ENCODE measurements at places on chromosomes 12 and 14.

DNA sequence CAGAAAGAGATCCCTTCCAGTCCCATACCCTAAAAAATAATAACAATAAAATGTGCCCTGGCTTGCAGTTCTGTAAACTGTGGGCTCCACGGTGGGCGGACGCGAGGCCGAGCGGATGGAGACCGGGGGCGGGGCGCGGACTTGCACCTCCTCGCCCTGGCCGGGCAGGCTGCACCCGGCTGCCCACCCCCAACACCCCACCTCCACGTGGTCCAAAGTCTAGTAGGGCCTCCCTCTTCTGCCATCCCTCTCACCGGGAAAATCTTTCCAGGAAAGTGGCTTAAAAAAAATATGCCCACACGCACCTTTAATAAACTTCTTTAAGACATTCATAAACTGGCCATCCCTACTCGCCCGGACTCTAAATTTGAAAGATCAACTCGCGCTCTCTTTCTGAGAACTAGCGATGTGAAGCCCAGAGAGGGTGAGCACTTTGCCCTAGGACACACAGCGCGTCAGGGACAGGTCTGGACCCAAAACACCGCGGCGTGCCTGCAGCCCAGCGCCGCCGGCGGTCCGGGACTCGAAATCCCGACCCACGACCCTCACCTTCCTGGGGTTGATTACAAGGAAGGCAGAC, 1.9 kb upstream of the BCL11B start:
- no peak for DNase-seq

DNA sequence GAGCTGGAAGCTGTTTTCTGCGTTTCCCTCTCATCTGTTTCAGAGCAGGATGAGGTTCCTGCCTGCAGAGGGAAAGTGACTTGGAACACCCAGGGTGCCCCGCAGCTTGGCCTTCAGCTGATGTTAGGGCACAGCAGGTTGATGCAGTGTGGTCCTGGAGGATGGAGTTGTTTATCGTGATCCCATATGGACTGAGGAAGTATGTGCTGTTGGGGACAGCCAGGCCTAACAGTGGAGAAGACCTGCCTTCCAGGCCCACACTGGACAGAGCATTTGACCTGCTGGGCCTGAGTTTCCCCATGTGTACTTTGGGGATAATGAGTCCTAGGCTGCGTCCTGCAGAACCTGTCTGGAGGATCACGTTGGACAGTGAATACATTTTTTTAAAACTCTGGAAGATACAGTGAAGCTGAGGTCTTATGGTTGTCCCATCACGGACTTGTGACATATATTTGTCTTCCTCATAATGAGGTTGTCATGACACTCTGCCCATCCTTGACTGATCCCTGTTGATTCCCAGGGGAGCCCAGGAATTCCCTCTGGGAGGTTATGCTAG, 12.8 kb downstream of the SERPINA1 start:
- DNase-seq, result no peak

DNA sequence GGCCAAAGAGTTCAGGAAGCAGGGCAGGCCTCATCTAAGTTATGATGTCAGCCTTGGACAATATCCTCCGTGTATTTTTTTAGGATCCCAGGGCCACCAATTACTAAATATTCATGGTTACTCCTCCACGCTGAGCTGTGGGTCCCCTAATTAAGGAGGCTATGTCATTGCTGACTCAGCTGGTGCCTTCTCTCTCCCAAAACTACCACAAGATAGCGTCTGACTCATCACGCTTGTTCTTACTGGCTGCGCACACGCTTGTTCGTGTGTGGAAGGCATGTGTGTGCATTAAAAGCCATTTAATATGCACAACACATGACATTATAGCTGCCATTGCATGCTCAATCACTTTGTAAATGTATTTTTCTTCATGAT, 78.3 kb downstream of the GSC start:
- DNase-seq, result peak; percentile 55

DNA sequence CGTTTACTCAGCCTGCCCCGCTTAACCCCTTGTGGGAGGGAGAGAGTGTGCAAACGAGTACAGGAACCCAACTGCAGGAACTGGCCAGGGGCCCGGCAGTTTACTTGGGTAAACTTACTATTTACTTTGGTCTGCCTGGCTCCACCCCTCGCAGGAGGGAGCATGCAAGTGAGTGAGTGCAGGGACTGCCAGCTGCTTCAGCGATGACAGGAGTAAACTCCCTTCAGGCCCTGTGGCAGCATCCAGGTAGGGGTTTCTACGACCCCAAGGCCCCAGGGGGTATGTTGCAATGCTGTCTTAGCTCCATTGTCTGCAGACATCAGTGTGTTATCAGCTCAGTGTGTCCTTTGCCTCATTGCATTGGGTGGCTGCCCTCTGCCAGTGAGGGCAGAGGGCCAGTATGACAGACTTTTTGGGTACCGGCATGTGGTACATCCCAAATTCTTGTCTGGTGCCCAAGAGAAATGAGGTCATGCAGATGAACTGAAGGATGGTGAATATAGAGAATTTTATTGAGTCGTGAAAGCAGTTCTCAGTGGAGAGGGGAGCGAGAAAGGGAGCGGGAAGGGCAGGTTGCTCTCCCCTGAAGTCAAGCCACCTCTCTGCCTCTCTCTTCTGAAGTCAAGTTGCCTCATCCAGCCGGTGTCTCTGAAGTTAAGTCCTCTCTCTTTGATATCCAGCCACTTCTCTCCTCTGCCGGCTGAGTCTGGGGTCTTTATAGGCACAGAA, 181.8 kb downstream of the FUT8 start:
- DNase-seq, result no peak

GRCh38 chr12:52416795-52417194, 10.7 kb upstream of the KRT82 start:
- DNase-seq, result no peak

DNA sequence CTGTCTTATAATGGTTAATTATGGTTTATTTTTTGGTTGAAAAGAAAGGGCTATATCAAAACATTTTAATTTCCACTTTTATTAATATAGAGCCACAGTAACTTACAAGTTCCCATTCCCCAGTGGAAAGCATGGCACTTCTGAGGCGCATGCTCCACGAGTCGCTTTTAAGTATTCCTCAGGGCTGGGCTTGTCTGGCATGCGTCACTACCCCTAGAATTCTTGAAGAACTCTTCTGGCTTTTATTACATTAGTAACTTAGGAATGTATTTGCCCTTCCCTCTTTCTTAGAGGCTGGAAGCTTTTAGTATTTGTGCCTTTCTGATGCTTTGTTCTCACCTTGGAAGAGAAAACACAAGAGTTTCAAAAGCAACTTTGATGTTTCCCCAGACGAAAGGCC, 81.1 kb downstream of the ESR2 start:
- DNase-seq, result peak; percentile 25

- DNase-seq, result peak; percentile 74
Measured at GRCh38 chr12:113245695-113246477, 24.6 kb downstream of the TPCN1 start.

DNA sequence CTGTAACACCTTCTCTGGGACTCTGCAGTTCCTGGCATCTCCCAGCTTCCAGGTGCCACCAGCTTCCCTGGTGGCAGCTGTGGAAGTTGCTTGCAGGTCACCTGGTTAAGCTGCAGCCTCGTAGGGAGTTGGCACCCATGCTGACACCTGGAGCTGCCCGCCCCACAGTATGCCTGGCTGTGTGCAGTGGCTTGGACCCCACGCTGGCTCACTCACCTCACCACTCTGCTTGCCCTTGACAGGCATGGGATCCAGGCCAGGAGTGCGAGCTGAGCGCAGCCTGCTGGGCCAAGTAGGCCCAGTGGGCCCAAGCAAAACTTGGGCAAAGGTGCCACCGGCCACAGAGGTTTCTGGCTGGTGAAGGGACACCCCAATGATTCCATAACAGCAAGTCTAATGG, 48.5 kb downstream of the EGLN3 start:
- DNase-seq, result no peak

- peak; percentile 70 for DNase-seq
Measured at GRCh38 chr12:88552610-88553079, 27.6 kb downstream of the KITLG start.

GRCh38 chr14:60356906-60357550, 108.0 kb downstream of the PPM1A start:
- DNase-seq, result no peak

DNA sequence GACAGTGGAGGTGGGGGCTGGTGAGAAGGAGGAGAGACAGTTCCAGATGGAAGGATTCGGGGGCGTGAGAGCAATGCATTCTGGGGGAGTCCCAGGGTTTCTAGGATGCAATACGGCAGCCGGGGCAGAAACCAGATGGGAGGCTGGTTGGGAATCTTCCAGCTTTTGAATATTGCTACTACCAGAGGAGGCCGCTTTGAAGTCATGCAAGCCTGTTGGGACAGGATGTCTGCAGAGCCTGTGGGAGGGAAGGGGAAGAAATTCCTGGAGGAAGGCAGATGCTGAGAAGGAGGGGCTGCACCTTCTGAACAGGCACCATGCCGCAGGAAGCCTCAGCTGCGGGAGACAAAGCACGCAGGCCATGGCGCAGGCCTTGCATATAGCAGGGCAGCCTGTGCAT, 105.4 kb downstream of the APAF1 start:
- peak; percentile 83 for DNase-seq

DNA sequence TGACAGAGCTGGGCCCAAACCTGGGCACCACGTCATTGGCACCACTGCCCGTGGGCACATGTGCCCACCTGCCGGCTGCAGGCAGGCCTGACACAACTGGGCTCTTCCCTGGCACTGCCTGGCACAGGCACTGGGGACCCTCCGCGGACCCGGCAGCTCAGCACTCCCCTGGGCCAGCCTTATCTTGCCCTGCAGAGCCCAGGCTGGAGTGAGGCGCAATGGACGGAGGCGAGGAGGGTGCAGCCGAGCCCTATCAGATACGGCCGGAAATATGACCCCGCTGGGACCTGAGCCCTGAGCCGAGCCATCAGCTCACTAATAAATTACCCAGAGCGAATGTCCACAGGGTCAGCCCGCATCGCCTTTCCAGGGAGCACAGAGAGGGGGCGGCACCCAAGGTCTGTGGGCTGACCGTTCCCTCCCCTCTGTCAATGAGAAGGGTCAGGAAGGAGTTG, 1.7 kb upstream of the C14orf180 start:
- DNase-seq, result no peak

DNA sequence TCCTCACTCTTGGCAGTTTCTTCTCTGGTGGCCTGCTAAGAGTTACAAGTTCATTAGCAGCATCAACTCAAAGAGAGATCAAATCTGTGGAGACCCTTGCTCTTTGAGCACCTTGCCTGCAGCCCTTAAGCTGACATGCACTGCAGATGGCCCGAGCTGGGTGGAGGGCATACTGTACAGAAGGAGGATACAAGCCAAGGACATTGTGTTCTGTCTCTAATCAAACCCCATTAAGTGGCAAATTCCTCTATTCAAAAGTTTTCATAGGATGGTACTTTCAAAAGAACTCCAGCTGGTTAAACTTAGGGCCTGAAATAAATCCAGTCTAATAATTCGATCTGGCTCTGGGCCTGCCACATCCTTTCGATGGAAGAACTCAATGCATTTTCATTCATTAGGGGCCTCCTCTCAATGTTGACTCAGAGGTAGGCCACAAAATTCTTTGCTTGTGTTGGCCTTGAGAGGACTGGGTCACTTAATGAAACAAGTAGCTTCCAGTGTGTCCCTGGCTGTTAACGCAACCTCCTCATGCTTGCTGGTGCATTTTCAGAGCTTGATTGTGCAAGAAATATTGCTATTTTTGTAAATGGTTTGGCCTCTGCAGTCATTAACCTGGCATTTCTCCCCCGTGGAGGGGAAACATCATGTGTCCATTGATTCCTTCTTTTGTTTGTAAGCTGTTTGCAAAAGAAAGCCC, 318.2 kb downstream of the NUAK1 start:
- DNase-seq, result peak; percentile 92

DNA sequence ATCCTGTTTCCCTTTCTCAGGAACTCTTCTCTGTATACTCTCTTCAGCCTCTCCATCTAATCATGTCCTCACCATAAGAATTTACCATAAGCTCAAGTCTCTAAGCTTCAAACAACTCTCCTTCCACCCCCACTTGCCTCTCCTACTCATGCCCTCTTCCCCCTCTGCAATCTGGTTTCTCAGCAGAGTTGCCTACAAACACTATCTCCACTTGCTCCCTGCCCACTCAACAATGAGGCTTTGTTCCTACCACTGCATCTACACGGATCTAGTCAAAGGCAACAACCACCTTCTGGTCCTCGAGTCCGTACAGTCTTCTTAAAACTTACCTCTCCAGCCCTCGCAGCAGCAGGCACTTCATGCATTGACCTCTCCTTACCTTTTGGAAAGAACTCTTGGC, 17.2 kb upstream of the FBLN5 start:
- no peak for DNase-seq

GRCh38 chr12:71721783-71722505, 32.7 kb upstream of the RAB21 start:
- DNase-seq, result no peak

DNA sequence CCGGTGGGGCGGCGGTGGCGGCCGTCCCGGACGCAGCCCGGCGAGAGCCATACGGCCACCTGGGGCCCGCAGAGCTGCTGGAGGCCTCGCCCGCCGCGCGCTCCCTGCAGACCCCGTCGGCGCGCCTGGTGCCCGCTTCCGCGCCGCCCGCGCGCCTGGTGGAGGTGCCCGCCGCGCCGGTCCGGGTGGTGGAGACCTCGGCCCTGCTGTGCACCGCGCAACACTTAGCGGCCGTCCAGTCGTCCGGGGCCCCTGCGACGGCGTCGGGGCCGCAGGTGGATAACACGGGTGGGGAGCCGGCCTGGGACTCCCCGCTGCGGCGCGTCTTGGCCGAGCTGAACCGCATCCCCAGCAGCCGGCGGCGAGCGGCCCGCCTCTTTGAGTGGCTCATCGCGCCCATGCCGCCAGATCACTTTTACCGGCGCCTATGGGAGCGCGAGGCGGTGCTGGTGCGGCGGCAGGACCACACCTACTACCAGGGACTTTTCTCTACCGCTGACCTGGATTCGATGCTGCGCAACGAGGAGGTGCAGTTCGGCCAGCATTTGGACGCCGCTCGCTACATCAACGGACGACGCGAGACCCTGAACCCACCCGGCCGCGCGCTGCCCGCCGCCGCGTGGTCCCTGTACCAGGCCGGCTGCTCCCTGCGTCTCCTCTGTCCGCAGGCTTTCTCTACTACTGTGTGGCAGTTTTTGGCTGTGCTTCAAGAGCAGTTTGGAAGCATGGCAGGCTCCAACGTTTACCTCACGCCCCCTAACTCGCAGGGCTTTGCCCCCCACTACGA, 716 bp downstream of the RIOX1 start:
- peak; percentile 38 for DNase-seq
